ENCODE measurements at places on chromosomes 16 and 17. TPM values are rescaled to one million over a fixed set of nuclear protein-coding genes. Genes with fewer than 3 reads are reported as not detected.

Gene ALDOA
- 437 TPM for total RNA-seq

Gene GDPD1
- 34.3 TPM for total RNA-seq

Gene TBC1D3
- not detected for total RNA-seq

Gene CRHR1
- 0.71 TPM for total RNA-seq

Gene PYY
- total RNA-seq = not detected

Gene CDRT4
- total RNA-seq = 13.1 TPM

Gene IL17C
- not detected for total RNA-seq

Gene MRPL12
- 57.7 TPM for total RNA-seq

Gene WRAP53
- 19.5 TPM for total RNA-seq

GRCh38 chr17:64146418-64147109 is 16.6 kb upstream of the ERN1 start:
- H3K27me3 ChIP-seq = peaks cover 5% of the 10 kb centered on the region
- H3K27ac ChIP-seq = no peak overlapping the region
- DNase-seq = peak; percentile 73
- peaks cover 20% of the 10 kb centered on the region for H3K4me1 ChIP-seq
- H3K36me3 ChIP-seq = no peaks in the 10 kb centered on the region

GRCh38 chr16:65015599-65015998 is 106.3 kb downstream of the CDH11 start:
- no peak overlapping the region for H3K27ac ChIP-seq
- peaks cover 5% of the 10 kb centered on the region for H3K36me3 ChIP-seq
- no peak overlapping the region for H3K4me3 ChIP-seq
- DNase-seq = no peak

- DNase-seq = no peak
- no peaks in the 10 kb centered on the region for H3K36me3 ChIP-seq
- H3K27ac ChIP-seq = no peak overlapping the region
- H3K4me1 ChIP-seq = no peaks in the 10 kb centered on the region
- no peak overlapping the region for H3K4me3 ChIP-seq
These were observed 36.8 kb upstream of the ELAC2 start for GRCh38 chr17:13054666-13055065.

- no peak overlapping the region for H3K4me3 ChIP-seq
- H3K27ac ChIP-seq = no peak overlapping the region
- H3K4me1 ChIP-seq = peaks cover 5% of the 10 kb centered on the region
- H3K27me3 ChIP-seq = peaks cover 1% of the 10 kb centered on the region
- no peaks in the 10 kb centered on the region for H3K36me3 ChIP-seq
These were observed 382.4 kb upstream of the XYLT1 start for GRCh38 chr16:17852977-17853702.

DNA sequence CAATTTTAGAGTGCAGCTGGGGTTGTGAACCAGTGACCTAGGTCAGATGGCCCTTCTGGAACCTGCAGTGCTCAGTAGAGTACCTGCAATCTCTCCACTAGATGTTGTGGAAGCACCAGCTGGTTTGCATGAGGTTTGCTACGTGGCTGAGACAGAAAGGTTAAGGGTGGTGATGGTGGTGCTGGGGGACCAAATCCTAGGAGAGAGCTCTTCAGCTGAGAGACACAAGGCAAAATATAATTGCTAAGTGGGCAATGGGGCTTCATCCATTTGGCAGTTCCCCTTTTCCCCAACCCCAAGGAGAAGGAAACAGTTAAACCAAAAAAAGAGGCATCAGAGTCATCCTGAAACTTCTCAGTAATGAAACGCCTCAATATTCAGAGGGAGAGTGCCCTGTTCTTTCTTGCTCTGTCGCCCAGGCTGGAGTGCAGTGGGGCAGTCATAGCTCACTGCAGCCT is 13.9 kb downstream of the ITPRIPL2 start:
- peaks cover 38% of the 10 kb centered on the region for H3K4me1 ChIP-seq
- H3K27me3 ChIP-seq = peaks cover 9% of the 10 kb centered on the region
- H3K27ac ChIP-seq = peak overlapping the region; percentile 39

DNA sequence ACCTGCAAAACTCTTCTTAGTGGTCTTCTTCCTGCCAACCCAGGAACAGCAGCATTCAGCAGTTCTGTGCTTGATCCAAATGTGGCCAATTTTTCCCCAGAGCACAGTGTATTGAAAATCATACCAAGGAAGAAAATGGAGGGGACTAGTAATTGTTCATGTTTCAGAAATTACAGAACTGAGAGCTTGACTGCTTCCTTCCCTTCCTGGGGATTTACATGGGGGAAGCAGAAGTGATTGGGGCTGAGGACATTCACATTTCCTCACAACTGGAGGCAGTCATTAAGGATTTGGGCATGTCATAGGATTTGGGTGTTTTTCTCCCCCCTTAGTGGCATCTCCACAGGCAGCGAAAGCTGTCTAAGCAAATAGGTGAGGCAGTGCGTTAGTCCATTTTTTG is 19.7 kb downstream of the CIITA start:
- no peak overlapping the region for H3K27ac ChIP-seq
- no peak overlapping the region for H3K4me3 ChIP-seq
- no peak for DNase-seq
- no peaks in the 10 kb centered on the region for H3K36me3 ChIP-seq
- H3K4me1 ChIP-seq = no peaks in the 10 kb centered on the region

- H3K27me3 ChIP-seq = no peaks in the 10 kb centered on the region
- no peak overlapping the region for H3K4me3 ChIP-seq
- no peaks in the 10 kb centered on the region for H3K36me3 ChIP-seq
- DNase-seq = no peak
- no peak overlapping the region for H3K27ac ChIP-seq
These were observed 8.2 kb downstream of the CAPN15 start for GRCh38 chr16:535446-536405.

- H3K4me3 ChIP-seq = no peak overlapping the region
- no peak for DNase-seq
- peaks cover 17% of the 10 kb centered on the region for H3K36me3 ChIP-seq
These were observed 40.0 kb upstream of the RBFOX3 start for GRCh38 chr17:79650861-79651260.

GRCh38 chr16:65392806-65393565 is 271.1 kb upstream of the CDH11 start:
- peak overlapping the region; percentile 68 for H3K27ac ChIP-seq
- DNase-seq = peak; percentile 31
- H3K27me3 ChIP-seq = no peaks in the 10 kb centered on the region
- H3K4me3 ChIP-seq = no peak overlapping the region
- H3K36me3 ChIP-seq = peaks cover 3% of the 10 kb centered on the region

DNA sequence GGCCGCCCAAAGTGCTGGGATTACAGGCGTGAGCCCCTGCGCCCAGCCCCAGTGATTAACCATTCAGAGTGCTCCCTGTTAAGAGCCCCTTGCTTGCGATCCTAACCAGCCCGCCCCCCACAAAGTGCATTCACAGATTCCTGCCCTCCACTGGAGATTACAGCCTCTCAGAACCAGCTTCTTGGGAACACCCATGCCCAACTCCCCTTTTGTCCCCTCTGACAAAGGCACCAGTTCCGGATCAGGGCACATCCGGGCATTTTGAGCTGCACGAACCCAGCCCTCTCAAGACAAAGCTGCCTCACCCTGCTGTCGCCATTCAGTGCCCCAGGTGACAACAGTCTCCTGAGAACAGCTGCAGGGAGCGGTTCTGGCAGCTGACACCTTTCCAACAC is 848 bp upstream of the KRT19 start:
- no peak overlapping the region for H3K27ac ChIP-seq
- H3K36me3 ChIP-seq = no peaks in the 10 kb centered on the region
- no peaks in the 10 kb centered on the region for H3K4me1 ChIP-seq
- H3K27me3 ChIP-seq = peaks cover 15% of the 10 kb centered on the region
- DNase-seq = no peak

Measured in glutamatergic neuron (in vitro differentiated cells).